ENCODE measurements at places on chromosomes 5 and 9.

- DNase-seq, result peak; percentile 3
These were observed 535.5 kb upstream of the GRIN3A start for GRCh38 chr9:102273952-102274351.

DNA sequence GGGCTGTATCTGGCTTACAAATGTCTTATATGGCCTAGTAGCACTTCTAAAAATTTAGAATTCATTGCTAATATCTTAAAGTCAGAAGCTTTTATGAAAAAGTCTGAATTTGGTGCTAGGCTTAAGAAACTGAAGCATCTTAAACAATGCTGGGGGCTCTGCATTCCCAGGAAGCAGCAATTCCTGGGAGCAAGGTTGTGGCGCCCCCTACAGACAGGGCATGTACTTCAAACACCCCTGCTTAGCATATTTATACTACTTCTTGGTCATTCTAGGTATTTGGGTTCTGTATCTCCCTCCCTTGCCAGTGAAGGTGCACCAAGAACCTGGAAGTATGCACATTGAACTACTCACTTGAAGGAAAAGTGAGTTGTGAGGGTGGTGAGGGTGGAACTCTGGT, 64.6 kb upstream of the GRIA1 start:
- no peak for DNase-seq

DNA sequence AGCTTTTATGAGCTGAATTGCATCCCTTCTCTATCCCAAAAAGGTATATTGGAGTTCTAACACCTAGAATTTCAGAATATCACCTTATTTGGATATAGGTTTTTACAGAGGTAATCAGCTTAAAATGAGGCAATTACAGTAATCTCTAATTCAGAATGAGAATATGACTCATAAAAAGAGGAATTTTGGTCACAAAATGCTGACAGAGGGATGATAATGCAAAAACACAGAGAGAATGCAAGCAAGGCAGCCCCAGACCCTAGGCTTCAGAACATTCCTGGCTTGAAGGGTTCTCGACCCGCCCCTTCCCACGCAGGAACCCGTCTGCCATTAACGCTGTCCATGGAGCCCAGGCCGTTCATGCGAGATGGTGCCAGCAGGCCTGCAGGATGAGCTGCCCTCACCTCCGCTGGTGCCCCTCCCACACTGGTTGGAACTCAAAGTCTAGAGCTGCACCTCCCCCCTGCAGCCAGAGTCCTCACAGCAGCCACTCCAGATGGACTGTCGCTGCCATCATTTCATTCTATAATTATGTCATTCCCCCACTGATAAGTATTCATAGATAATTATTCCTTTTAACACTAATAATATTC, 1173.4 kb upstream of the ACO1 start:
- no peak for DNase-seq

DNA sequence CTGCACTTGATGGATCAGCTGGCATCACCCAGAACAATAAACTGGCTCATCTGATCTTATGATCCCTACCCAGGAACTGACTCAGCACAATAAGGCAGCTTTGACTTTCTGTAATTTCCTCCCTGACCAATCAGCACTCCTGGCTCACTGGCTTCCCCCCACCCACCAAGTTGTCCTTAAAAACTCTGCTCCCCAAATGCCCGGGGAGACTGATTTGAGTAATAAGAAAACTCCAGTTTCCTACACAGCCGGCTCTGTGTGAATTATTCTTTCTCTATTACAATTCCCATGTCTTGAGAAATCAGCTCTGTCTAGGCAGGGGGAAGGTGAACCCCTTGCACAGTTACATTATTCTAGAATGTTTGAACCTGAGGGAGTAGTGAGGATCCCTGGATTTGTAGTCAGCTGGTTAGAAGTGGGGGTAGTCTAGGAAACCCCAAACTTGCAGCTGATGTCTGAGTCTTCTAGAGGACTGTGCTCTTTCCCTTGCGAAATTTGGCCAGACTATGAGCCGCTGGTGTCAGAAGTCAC, 111.7 kb upstream of the NEK6 start:
- DNase-seq, result no peak
